ENCODE measurements at places on chromosomes 2 and 18.

DNA sequence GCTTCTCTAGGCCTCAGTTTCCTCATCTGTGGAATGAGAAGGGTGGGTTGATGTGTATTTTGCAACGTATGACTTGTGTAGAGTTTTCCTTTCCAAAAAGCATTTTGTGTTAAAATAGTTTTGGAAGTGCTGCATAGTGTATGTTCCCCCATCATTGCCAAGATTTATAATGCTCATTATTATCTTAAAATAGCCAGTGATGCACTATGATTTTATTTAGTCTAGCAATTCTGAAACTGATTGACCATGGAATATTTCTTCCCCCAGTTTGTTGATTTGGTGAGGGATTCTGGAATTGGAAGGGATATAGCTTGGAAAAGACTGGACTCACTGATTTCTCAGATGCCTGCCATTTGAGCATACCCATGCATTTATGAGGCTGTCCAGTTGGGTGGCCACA lies 130.6 kb downstream of the CCDC85A start:
- DNase-seq = no peak

DNA sequence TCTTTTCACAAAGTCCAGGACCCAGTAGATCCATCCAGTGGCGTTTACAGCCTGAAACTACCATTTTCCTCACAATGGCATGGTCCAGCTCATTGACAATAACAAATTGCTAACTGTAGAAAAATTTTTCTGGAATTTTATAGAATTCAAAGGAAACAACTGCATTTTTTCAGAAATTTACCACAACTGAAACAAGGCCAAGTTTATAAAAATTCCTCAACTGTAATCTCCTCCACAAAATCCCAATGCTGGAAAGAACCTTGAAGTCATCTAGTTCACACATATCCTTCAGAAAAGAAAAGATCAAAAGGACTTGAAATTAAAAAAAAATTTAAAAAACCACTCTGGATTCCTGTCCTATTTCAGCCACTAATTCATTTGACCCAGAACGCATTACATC lies 226.0 kb upstream of the CTAGE1 start:
- no peak for DNase-seq

- DNase-seq = no peak
Measured at GRCh38 chr2:3633982-3634595, 23.9 kb upstream of the ALLC start.

GRCh38 chr2:238131761-238132462 lies 6.6 kb upstream of the KLHL30 start:
- no peak for DNase-seq

- no peak for DNase-seq
Measured at GRCh38 chr18:40987581-40987980, 967.5 kb upstream of the PIK3C3 start.

DNA sequence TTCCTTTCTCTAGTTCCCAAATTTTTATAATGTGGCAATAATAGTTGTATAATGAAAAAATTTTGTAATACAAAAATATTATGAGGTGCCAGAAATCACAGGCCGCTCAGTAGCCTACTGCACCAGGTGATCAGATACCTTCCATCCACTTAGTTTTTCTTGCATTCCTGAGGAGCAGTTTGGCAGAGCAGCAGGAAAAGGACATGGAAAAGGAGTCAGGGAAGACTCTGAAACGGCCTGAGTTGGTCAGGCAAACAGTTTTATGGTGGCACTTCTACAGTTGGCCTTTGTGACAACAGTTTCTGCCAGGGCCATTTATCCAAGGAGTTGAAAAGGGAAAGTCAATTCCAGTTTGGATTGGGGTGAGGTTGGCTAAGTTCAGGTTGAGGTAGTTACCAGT lies 165.4 kb upstream of the ALPP start:
- no peak for DNase-seq

GRCh38 chr18:28110924-28111323 lies 66.0 kb downstream of the CDH2 start:
- DNase-seq = no peak

GRCh38 chr2:69997015-69997830 lies 35.8 kb upstream of the ASPRV1 start:
- DNase-seq = no peak

GRCh38 chr2:112480530-112481049 lies 1.4 kb upstream of the TTL start:
- no peak for DNase-seq

DNA sequence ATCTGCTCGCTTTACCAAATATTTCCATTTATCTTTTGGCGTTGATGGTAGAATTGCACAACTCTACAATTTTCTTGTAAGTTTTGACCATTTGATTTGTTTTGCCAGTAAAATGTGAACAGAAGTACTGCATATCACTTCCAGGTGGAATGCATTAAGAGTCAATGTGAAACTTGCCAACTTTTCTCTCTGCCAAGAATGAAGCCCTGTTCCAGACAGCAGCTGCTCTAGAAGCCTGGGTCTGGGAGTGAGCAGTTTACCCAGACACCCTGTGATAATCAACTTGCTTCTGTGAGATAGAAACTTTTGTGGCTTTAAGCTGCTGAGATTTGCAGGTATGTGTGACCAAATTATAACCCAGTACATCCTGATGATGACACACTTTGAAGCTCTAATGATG lies 115.9 kb upstream of the SYT4 start:
- no peak for DNase-seq

DNA sequence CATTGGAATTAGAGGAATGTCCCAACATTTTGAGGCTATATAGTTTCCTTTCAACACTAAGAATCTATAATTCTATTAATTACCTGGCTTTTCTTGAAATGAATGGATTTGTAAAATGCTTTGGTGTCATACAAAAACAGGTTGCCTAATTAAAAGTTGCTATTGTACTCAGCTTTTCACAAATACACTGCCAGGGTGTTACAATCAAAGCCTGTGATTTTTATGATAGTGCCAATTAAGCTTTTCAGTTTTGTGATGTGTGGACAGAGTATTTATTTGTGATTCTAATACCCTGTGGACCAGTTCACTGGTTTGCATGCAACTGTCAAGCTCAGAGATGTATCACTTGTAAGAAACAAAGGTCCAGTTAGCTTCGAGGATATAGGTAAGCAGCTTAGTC lies 71.8 kb downstream of the NAB1 start:
- DNase-seq = no peak

DNA sequence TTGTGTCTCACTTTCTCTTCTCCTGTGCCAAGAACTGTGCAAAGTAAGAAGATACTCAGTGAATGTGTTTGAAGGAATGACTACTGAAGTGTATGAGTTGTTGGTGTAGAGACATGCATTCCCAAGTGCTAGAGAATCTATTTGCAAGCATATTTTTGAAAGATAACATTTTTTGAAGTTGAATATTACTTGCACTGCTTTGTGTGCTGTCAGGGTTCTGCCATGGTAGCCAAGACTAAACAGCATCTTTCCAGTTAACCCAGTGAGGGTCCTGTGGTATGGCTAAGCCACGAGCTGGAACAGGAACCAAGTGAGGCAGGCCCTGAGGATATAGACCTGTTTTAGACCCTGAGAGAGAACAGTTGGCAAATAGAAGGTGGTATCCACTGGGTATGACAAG lies 35.2 kb upstream of the EFEMP1 start:
- no peak for DNase-seq

DNA sequence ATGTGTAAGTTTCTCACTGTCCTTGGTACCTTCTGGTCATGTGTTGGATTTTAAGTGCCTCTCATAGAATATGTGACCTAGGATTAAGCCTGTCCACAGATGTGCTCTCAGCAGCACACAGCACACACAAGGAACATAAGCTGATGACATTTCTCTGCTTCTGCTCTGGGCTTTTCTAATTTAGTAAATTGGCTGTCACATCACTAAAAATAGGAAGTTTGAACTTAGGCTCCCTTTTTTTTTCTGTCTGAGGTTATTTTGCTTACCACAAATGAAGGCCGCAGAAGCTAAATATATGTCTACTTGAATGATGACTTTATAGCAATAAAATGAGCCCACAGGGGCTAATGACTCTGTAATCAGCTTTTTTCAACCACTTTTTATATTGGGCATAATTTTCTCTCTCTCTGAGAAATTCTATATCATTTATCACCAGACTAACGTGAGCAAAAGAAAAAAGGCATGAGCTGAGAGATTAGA lies 150.2 kb upstream of the KLHL14 start:
- DNase-seq = no peak

DNA sequence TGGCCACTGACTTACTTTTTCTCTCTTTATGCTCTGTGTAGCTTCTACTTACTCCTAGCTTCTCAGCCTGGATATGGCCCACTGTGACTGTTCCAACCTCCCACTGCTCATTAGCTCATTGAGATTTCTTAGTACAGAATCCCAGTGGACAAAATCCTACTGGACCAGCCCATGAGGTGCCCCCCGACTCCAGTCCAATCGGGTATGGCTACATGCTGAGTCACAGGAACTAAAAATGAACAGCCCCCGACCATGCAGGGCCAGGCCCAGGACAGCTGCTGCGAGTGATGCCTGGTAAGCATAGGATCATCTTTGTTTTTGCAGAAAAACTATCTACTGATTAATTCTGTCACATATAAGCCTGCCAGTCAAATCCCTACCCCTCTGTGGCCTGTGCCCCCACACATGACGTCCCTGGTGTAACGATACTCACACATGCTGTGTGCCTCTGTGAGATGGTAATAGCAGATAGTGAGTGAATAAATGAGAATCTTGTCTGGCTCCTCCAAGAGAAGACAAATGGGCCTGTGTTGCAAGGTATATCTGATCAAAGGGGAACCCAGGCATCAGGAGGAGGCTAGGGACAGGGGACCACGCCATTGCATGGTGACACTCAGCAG lies 85.9 kb upstream of the KLF7 start:
- DNase-seq = no peak
